ENCODE measurements at places on chromosomes 2 and 18. TPM values are rescaled to one million over a fixed set of nuclear protein-coding genes. Genes with fewer than 3 reads are reported as not detected.

AMER3 gene
- 0.40 TPM for total RNA-seq

DNA sequence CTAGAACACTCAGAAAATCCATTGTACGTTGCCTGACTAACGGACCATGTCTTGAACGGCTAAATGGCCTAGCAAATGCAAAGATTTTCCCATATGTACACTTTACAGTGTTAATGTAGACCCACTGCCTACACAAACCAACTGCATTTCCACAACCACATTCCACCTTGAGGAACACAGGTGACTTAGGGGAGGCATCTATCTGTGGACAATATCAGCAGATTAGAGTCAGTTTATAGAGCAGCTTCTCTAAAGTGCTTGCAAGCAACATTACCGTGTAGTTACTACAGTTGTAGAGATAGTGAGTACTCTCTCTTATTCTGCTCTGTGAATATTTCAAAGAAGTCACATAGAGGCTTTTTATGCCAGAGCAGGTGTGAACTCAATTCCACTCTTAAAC, 139.6 kb downstream of the TCF4 start:
- no peak for DNase-seq

DNA sequence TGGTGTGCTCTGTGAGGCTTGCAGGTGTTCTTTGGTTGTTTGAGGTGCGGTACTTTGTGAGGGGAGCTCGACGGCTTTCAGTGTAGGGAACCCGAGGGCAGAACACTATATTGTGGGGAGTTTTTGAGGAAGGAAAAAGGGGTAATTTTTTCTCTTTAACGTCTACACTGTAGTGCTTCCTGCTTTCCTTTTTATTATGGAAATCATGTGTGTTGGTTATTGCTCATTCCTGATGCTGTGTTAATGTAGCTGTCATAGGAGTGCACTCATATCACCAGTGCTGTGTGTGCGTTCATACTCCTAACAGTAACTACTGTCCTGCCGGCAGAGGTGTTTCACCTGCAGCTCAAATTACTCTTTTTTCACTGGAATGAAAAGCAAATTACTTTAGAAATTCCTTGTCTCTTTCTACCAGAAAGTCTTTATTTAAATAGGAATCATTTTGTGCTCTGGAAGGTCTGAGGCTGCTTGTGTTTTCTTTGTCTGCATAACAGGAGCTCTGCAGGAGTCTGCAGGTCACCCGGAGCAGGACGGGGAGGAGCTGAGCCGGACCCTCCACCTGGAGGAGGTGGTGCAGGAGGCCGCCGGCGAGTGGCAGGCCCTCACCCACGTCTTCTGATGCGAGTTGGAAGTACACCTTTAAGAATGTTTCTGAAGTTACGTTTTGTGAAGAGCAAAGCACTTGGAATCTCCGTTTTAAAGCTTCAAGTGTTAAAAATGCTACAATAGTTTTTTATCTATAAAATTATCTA, 145.5 kb downstream of the ZNF236 start:
- DNase-seq = no peak

FBXO48 gene
- 2.1 TPM for total RNA-seq

DNA sequence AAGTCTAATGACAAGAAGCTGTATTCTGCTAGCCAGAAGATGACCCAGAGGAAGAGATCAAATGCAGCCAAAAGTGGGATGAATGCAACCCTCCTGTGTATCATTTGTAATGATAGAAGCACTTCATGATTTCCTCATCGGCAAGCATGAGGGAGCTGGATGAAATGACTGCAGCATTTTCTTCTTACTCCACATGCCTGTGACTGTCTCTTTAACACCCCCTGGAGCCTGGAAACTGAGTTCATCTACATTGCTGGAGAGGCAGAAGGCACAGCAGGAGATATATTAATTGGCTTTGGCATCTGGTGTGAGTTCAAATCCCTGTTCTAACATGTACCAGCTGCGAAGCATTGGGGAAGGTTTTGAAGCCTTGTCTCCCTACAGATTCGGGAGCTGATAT, 37.7 kb downstream of the ID2 start:
- no peak for DNase-seq

IL1RN gene
- 2.6 TPM for total RNA-seq

DCC gene
- 0.18 TPM for total RNA-seq

FKBP7 gene
- 3.5 TPM for total RNA-seq

DNA sequence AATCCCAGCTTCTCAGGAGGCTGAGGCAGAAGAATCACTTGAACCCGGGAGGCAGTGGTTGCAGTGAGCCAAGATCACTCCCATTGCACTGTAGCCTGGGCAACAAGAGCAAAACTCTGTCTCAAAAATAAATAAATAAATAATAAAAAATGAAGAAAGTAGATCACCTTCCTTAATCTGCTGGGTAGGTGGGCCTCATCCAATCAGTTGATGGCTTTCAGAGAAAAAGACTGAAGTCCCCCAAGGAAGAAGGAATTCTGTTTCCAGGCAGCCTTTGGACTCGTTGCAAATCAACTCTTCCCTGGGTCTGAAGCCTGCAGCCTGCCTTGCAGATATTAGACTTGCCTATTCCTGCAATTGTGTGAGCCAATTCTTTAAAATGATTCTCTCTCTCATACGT, 136.5 kb downstream of the TFCP2L1 start:
- DNase-seq = no peak

DNA sequence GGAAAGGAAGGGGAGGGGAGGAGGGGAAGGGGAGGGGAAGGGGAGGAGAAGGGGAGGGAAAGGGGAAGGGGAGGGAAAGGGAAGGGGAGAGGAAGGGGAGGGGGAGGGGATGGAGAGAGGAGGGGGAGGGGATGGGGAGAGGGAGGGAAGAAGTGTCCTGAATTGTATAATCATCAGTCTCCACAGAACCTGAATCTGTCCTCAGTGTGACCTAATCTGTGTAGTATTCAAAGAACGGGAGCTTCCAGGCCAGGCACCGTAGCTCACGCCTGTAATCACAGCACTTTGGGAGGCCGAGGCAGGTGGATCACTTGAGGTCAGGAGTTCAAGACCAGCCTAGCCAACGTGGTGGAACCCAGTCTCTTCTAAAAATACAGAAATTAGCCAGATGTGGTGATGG, 41.1 kb upstream of the CCDC150 start:
- no peak for DNase-seq

- DNase-seq = peak; percentile 78
Observed at GRCh38 chr2:102618452-102619413, 620 bp upstream of the SLC9A2 start.

- no peak for DNase-seq
Observed at GRCh38 chr18:64806232-64806631, 657.3 kb upstream of the LINC00305 start.

All from left colon (tissue), 2 donors.